Muscle of back (tissue), 13 donors: ENCODE measurements at places on chromosomes 2 and 18.

GRCh38 chr18:36130039-36130831 lies 536 bp downstream of the ELP2 start:
- DNase-seq: no peak

DNA sequence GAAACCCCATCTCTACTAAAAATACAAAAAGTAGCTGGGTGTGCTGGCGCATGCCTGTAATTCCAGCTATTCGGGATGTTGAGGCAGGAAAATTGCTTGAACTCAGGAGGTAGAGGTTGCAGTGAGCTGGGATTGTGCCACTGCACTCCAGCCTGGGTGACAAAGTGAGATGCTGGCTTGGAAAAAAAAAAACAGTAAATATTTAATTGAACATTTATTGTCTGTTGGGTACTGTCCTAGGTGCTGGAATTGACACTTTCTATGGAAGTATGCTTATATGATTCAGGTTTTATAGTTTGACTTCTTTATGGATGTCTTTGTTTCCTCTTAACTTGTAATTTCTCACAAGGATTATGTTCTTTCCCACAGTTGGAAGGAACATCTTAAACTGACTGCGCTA lies 633.1 kb upstream of the SETBP1 start:
- no peak for DNase-seq

DNA sequence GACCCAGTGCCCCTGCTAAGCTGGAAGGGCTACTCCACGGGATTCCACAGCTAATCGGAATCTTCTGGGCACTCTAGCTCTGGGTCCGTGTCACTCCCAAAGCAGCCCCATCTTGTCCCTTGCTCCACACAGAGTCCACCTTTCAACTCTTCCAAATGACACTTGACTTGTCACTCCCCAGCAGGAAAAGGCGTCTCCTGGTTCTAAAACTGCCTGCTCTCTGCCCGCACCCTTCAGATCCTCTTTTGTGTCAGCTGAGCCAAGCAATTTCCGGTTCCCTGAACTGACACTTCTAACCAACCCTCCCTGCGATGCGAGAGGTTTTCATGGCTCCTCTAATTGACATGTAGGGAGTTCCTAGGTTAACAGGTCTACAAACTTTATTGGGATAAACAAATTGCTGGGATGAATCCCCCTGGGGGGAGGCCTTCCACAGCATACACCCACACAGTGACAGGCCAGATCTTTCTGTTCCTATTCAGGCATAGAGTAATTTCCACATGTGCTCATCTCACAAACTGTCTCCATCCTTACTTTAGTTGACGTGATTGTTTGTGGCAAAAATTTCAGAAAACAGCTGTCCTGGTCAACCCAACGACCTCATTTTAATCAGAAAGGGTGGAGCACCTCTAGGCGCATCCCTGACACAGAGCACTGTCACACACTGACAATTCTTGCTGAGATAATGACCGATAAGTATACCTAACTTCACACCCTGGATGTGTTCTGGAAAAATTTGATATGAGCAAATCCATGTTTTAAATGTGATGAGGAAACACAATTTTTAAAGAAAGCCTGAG lies 104.9 kb downstream of the RBMS1 start:
- peak; percentile 75 for DNase-seq

DNA sequence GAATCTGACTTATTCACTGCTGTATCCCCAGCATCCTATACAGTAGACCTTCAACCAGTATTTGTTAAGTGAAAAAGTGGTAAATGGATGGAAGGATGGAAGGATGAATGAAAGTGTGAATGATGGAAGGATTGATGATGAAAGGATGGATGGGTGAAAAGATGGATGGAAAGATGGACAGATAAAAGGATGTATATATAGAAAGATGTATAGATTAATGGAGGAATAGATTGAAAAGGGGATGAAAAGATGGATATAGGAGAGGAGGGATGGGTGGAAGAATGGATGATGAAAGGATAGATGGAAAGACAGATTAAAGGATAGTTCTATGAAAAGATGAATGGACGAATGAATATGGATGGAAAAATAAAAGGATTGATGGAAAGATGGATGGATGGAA lies 50.0 kb downstream of the PSD4 start:
- DNase-seq: no peak
